Right renal pelvis (tissue), 4 donors: ENCODE measurements at places on chromosomes 5 and 9.

DNA sequence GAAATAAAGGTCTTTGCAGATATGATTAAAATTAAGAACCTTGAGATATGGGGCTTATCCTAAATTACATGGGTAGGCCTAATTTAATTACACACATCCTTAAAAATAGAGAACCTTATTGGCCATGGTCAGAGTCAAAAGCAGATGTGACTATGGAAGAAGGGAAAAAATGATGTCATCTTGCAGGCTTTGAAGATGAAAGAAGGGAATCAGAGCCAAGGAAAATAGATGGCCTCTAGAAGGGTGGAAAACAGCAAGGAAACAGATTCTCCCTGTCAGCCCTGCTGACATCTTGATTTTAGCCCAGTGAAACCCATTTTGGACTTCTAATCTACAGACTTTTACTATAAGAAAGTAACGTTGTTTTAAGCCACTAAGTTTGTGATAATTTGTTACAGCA, 37.6 kb upstream of the KCNN2 start:
- DNase-seq, result no peak

DNA sequence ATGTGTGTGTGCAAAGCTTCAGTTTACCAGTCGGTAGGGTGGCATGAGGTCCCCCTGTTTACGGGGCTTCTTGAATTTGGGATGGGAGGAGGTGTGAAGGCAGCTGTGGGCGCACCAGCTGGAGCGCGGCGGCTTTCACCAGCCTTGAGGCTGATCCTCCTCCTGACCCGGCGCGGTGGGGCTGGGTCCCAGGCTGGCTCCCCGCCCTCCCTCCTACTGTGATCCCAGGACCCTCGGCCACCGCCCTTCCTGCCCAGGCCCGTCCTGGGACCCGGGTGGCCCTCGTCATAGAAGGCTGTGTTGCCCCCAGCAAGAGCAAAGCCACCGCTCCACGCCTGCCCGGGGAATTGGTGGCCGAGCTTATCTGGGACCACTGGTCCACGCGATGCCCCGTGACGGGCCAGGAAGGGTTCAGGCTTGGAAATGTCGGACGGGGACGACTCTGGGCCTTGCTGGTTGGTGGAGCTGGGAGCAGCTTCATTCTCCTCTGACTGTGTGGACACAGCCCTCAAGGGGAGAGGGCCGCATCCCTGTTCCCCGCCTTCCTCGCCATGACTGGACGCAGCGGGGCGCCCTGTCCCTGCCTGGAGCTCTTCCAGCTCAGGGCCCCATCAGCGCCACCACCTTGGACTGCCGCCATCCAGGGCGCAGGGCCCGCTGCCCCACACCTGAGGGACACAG, 271.1 kb upstream of the IRX1 start:
- no peak for DNase-seq

DNA sequence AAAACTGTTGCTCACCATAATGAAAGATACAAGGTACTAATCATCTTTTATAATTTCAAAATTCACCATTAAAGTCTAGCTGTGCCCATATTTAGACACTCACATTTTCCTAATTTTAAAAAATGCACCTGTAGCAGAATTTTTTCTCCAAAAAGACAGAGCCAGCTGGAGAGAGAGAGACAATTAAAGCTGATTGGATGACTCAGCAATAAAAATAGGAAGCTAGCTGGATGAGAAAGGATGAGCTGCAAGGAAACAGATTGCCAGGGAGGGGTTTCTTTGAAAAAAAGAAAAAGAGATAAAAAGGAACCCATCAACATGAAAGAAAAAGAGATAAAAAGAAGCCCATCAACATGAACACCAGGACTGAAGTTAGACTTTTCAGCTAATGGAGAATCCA, 73.8 kb downstream of the HCN1 start:
- DNase-seq, result no peak

- no peak for DNase-seq
These were observed 75.9 kb downstream of the TENT4A start for GRCh38 chr5:6788956-6789649.

DNA sequence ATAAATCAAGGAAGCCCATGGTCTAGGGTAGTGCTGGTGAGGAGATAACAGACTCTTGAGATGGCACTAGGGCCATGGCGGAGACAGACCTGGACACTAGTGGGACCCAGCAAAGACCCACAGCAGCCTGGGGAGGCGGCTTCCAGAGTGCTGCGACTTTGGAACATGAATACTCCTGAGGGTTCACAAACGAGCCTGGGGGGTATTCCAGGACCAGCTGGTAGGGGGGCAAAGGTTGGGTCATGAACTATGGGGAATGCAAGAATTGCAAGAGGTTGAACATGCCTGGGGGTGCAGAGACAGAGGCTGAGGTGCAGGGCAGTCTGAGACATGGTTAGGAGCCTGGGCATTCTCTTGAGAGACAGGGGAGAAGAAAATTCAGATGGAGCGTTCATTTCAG, 43.8 kb upstream of the SPTLC1 start:
- DNase-seq, result no peak

- no peak for DNase-seq
These were observed 141.1 kb upstream of the RASEF start for GRCh38 chr9:83204047-83204446.

GRCh38 chr5:60210810-60211209, 317.3 kb upstream of the PDE4D start:
- DNase-seq, result no peak
